ENCODE measurements at places on chromosomes 1 and 21.
A peak's percentile ranks its signal among the peaks of the same experiment; 100 is the strongest.

- no peak for DNase-seq
Observed at GRCh38 chr1:17278996-17279830, 28.8 kb upstream of the PADI4 start.

- no peak for DNase-seq
Observed at GRCh38 chr21:46055863-46056281, 42.0 kb upstream of the COL6A2 start.

DNA sequence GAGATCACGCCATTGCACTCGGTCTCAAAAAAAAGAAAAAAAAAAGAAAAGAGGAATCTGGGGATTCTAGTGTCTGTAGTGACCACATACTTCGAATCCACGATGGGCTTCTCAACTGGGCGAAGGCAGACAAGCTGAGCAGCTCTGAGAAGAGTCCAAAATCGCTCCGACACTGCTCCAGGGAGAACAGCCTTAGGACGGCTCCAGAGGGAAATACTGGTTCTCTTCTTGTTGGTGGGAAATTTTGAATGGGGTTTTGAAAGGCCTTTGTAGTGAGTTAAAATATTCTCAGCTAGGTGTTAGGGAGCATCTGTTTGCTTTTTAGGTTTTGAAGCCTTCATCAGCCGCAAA, 18.3 kb upstream of the HJV start:
- DNase-seq = no peak

GRCh38 chr1:175522880-175523279, 220.5 kb downstream of the TNR start:
- DNase-seq = no peak

GRCh38 chr21:42495765-42496119, 282 bp downstream of the RSPH1 start:
- DNase-seq = no peak

GRCh38 chr1:91791691-91792488, 94.1 kb downstream of the TGFBR3 start:
- no peak for DNase-seq

DNA sequence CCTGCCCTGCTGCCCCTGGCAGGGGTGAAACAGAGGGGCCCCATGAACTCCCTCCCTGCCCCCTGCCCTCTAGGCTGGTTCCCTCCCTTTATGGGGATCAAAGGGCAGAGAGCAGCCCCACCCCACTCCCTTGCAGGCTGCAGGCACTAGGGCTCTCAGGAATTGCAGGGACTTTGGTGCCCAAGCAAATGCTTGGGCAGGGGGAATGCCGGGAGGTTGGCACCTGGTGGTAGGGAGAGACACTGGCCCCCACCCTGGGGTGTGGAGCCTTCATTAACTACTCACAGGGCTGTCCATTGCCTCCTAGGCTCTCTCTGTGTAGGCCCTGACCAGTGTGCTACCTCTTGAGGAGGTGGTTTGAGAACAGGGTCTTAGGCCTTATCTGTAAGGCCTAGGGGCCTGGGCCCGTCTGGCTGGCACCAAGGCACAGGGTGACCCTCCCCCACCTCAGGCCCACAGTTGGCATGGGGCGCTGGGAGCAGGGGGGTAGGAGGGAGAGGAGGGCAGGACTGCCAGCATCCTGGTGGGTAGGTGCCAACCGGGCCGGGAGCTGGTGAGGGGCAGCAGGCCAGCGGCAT, 4.7 kb downstream of the ZBTB7B start:
- DNase-seq = peak; percentile 79

DNA sequence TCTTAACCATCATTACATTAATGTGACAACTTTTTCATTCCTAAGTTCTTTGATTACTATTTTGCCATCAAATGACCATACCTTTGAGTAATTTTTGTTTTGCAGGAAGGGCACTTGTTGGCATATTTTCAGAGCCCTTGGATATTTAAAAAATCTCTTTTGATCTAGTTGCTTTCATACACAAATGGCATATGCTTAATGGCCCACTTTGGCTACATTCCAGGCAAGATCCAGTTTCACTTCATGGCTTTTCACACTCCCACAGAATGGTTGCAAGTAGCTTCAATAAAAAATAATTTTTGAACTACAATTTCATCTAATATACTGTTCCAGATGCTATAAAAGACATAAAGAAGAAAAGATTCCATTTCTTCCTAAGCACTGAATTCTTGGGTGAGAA, 18.1 kb downstream of the ADAM30 start:
- no peak for DNase-seq

DNA sequence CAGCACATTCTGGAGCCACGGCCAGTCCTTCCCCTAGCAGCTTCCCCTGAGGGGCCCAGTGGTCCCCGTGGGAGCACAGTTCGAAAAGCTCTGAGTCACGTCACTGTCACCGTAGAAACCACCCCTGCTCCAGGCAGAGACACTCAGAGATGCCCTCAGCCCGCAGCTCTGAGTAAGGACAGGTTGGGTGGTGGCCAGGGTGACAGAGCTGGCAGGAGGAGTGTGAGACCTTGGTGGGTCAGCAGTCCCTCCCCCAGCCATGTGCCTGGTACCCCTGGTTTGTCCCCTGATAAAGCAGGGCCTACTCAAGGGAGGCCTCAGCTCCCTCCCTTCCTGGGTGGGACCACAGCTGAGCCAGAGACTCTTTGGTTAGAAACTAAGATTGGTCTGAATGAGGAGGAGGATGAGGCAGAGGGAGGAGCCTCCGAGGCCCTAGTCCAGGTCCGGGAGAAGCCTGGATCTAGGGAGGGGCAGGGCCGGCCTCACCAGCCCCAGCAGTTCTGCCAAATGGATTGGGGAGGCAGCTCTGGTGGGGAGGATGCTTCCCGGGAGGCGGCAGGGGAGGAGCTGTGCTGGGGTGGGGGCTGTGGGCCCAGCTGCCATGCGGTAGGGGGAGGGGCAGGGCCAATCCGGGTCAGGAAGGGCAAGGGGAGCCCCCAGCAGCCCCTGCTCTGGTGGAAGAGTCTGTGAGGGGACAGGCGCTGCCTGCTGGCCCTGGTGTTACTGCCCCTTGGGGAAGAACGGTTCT, 55.2 kb downstream of the SLC9A1 start:
- DNase-seq = peak; percentile 47

DNA sequence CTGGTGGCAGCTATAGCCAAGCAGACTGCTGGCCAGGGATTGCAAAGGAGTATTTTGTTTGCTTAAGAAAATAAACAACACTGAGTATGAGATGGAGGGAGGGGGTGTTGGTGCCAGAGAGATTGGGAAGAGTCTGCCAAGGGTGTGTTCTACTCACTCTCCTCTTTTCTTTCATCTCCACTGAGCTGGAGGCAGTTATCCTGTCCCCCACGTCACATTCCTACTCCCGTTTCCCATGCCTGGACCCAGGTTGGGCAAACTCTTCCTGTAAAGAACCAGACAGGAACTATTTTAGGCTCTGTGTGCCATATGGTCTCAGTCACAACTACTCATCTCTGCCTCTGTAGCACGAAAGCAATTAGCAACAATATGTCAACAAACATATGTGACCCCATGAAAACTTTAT, 1.4 kb upstream of the IL24 start:
- no peak for DNase-seq

DNA sequence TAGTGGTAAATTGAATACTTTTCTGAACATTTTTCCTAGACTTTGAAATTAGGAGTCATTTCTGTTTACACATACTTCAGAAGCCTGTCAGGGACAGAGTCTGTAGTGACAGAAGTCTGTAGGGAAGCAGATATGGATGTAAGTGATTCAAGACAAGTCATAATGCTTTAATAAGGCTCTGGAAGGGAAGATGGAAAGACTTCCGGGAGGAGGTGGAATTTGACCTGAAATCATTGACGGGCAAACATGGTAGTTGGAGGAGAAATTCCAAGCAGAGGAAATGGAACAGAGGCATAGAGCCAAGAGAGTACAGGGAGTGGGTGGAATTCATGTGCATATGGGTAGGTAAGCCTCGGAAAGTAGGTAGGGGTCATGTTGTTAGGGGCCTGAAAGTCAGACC, 22.5 kb downstream of the CAMTA1 start:
- DNase-seq = no peak

DNA sequence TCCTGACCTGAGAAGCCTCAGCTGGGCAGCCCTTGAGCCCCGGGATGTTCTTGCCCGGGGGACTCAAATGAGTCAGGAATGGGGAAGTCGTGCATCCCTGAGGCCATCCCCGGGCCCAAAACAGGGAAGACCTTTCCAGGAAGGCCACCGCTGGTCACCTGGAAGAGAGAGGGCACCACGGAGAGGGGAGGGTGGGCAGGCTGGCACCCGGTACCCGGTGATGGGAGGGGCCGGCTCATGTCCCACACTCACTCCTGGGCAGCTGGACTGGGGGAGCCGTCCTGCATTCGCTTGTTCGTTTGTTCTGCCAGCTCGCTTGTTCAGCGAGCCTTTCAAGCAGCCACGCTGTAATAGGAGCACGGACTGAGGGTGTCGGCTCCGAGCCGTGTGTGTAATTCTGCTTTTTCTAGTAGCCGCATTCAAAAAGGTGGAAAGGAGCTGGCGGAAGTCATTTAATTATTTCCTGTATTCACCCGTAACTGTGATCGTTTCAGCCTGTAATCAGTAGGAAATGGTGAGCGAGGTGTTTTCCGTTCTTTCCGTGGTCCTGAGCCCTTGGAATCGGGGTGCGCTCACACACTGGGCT, 48.4 kb upstream of the CCDC27 start:
- no peak for DNase-seq

DNA sequence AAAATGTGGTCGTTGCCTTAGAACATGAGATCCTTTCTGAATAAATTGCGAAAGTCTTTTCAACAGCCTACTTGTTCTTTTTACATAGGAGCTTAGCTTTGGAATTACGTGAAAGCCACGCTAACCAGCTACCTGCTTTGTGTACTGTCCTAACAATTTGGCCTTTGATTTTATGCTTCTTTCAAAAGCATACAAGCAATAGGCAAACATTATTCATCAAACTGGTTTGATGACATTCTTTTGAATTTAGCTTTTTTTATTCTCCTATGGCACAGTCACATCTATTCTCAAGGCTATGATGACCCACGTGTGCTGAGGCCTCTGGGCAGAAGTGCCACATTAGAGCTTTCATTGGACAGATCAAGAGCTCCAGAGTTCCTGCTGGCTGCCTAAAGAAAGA, 178.0 kb upstream of the DPT start:
- DNase-seq = no peak

- no peak for DNase-seq
Observed at GRCh38 chr1:59368008-59368670, 71.2 kb downstream of the FGGY start.

- no peak for DNase-seq
Observed at GRCh38 chr1:154661110-154661509, 53.1 kb upstream of the ADAR start.

DNA sequence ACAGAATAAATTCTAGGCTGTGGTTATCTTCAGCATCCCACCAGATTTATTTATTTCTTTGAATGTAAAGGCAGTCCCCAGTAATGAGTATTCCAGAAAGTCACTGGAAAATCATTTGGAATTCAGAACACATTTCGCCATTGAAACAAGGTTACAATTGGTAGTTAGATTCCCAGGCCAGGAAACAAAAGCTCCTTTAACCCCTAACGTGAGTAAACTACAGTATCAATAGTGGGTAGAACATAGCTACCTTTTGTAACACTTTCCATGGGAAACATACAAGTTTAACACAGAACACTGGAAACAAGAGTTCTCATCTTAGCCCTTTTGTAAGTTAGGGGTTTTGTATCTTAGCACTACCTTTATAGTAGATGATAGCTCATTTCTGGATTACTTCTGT, 53.4 kb upstream of the BMP8A start:
- no peak for DNase-seq

DNA sequence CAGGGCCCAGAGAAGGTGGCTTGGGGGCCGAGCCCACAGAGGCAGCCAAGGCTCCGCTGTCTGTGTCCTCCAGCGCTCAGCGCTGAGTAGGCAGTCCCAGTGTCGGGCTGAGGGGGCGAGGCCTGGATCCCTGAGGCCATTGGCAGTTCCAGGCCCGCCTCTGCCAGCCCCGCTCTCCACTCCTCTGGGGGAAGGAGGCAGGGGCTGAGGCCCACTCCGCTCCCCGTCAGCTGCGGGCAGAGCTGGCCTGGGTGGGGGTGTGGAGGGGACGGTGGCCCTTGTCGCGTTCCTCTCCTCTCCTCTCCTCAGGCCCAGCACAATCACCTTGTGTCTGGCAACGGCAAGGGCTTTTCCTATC, 132.8 kb downstream of the CASZ1 start:
- no peak for DNase-seq

DNA sequence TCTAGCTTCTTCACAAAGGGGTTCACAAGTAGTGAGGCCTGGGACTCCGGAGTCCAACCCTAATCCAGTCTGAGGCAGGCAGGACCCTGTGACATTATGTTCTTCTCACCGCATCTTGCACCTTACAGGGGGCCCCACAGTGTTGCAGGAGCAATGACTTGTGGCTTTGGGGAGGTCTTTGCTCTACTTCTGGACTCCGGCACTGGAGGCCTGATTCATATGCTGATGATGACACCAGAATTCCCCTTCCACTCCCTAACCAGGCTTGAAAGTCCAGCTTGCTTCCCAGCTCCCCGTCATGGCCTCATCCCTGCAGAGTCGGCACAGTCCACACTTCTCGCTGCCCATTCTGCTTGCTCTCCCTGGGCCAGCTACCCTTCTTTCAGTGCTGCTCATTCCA, 96.3 kb upstream of the SLC44A3 start:
- DNase-seq = no peak

DNA sequence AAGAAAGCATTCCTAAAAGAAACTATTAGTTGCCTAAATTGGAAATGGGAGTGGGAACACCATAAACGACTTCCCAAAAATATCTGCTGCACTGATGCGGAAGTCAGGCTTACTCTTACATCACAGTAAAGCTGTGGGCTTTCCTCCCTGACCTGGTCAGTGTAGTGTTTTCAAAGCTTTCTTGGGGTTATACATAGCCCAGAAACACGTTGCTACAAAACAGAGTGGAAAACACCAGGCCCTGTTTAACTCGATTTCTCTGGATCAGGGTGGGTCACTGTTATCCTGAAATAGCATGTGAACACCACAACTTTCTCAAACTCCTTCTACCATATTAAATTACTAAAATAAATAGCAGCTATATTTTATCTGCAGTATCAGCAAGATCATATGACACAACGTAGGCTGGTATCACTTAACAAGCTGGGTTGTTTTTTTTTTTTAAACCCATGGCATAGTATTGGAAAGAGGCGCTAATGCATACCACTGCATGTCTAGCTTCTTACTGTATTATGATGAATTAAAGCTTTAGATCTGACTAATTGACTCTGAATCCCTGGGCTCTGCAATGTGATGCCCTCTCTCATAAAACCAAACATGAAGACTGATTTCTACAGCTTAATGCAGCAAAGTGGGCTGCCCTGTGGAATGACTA, 184.6 kb downstream of the TGFB2 start:
- DNase-seq = no peak

DNA sequence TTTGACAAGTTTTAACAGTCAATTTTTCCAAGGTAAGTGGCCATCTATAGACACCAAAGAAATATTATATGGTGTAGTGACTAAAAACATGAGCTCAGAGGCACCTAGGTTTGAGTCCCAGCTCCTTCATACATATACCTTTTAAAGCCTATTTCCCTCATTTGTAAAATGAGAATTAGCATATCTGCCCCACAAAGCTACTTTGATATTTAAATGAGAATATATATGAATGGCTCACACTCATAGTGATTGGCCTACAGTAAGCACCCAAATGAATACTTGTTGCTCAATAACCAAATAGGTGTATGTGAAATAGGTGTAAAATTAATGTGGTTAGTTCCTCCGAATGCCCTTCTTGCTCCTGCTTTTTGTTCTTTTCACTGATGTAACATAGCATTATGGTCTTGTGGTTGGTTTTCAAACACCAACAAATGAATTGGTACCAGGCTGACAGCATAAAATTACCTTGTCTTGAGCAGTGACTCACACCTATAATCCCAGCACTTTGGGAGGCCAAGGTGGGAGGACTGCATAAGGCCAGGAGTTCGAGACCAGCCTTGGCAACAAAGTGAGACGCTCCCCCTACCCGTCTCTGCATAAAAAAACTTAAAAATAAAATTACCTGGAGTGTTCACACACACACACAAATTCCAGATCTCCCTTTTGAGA, 25.3 kb downstream of the CNIH4 start:
- DNase-seq = no peak

Measured in gastrocnemius medialis (tissue), 4 donors.